ENCODE measurements at places on chromosomes 5 and 9.

- no peak for DNase-seq
These were observed 121.2 kb upstream of the MAP1B start for GRCh38 chr5:71986101-71986500.

DNA sequence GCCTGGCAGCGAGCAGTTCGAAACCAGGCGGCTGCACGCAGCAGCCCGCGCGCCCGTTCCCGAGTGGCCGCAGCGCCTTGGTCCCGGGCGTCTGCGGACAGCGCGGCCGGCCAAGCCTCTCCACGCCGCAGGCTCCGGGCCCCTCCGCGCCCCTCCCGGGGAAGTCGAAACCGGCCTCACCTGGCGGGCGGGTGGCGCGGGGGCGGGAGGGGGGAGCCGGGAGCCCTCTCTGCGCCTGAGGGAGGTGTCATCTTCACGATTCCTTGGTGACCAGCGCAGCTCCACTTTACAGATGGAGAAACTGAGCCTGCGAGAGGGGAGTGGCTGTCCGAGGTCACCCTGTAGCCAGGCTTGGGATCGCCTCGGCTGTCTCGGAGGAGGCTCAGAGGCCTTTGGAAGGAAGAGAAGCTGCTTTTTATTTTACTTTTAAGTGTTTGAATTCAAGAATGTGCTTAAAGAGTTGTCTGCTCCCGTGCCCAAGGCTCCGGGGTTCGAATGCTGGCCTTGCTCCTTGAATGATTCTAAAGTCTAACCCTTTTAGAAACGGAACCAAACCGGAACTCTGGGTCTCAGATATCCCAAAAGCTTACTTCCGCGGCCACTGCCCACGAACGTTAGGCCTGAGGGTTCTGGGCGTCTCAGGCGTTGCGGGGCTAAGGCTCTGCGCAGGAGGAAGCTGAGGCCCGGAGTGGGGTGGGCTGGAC lies 662 bp downstream of the SUSD3 start:
- DNase-seq = no peak

DNA sequence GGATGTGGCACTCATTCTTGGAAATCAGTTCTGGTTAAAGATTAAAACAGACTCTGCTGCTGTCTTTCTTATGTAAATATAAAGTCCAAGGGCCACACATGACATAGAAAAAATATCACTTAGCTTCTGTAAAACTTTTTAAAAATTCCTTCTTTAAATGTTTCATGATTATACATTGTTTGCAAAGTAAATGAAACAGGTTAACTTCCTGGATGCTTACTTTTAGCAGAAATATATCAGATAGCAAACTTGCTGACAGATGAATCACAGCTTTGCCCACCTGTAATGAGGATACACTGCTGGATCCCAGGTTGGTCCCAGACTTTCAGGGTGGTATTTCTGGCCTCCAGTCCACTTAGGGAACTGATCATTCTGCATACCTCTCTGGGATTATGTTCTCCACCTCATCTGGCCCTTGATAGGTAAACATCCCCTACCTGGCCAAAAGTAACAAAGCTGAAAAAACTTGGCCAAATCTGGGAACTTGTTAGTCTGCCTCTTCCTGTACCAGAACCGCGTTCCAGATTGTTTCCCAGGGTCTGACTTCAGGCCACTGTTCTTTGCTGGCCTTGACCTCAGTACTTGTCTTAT lies 340.5 kb downstream of the ADGRV1 start:
- DNase-seq = no peak

- no peak for DNase-seq
These were observed 247.2 kb upstream of the EFNA5 start for GRCh38 chr5:107917983-107918382.

DNA sequence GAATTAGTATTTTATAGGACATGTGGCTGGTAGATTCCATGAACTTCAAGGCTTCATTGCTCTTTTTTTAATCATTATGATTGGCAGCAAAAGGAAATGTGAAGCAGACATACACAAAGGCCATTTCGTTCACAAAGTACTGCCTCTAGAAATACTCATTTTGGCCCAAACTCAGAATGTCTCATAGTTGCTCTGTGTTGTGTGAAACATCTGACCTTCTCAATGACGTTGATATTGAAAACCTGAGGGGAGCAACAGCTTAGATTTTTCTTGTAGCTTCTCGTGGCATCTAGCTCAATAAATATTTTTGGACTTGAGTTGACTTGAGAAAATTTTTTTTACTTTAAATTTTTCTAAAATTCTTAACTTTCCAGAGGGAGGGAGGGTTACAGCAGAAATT lies 12.4 kb downstream of the KCNV2 start:
- no peak for DNase-seq

DNA sequence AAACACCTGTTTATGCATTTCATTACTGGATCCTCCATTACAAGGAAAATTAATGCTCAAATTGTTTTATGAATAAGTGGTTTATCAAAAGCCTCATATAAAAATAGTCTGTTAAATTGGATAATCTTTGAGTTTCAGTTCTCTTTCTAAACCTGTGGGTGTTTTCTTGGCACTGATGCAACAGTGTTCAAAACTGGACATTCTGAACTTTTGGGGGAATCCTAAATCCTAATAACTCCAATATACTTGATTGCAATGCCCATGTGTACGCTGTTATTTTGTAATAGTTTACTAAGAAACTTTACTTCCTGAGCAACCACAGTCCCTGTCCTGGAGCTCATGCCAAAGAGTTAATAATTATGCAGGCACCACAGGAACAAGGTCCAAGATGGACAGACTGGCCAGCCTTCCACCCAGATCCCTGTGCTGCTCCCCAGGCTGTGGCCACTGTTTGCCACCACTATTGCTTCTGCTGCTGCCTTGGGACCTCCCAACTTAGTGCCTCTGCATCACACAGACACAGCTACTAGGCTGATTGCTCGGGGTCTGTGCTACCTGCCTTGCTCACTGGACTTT lies 14.0 kb downstream of the IRGM start:
- DNase-seq = no peak

DNA sequence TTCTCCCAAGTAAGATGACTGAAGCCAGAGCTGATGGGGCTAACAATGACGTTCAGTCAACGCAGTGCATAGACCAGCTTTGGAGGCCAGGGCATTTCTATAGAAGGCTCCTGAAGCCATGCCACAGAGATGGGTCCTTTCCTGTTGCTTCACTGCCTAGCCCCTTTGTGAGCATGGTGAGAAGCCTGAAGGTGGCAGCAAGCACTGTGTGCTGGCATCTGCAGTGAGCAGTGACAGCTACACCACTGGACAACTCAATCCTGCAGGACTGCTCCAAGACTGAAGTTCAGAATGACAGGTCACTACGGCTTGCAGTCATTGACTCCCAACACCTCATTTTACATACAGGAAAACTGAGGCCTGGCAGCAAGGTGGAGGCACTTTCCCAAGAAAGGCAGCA lies 229.0 kb downstream of the TSSK1B start:
- no peak for DNase-seq

- no peak for DNase-seq
These were observed 1.7 kb downstream of the PRDM6 start for GRCh38 chr5:123090661-123091297.

GRCh38 chr9:32882705-32883104 lies 99.4 kb downstream of the TMEM215 start:
- no peak for DNase-seq

DNA sequence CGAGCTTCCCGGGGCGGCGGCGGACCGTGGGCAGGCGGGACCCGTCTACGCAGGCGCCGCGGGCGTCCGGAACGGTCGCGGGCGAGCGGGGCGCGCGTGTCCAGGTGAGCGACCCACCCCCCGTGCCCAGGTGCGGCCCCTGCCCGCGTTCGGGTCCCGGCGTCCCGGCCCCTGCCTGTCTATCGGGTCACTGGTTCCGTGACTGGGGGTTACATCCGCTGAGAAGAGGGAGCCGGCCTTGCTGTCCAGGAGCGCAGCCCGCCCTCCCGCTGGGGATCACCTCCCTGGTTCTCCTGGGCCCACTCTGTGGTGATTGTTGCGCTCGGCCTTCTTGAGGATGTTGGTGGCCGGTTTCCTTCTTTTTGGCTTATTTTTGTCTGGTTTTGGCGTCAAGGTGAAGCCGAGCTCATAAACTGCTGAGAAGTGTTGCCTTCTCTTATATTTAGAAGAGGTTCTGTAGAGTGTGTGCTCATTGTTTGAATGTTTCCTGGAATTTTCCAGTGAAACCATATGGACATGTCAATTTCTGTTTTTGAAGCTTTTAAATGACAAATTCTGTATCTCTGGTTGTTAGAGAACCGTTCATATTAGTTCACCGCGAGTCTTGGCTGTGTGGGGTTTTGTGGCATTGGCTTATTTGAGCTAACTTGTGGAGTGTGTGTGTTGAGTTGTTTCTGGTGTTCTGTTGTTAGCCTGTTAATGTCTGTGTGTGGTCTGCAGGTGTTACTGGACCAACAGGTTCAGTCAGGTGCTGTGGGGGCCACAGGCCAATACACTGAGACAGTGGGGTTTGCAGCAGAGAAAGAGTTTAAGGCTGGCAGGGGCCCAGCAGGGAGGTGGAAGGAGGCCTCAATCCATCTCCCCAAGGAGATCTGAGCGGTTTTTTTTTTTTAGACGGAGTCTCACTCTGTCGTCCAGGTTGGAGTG lies 621 bp downstream of the CEP72 start:
- peak; percentile 4 for DNase-seq

DNA sequence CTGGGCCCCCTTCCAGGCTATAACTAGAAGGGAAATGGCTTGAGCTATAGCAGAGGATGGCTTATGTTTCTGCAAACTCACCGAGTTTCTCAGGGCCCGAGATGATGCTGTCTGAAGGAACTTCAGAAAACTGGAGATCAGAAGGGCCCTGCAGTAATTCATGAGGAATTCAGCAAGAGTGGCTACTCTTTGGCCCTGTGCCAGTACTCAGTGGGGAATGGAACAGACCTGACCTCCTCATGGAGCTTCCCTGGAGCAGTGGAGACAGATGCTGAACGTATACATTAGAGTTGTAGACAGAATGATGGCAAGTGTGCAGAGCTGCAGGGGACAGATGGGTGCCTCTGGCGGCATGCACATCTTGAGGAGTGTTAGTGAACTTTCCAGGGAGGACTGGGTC lies 17.3 kb upstream of the SMIM32 start:
- no peak for DNase-seq

GRCh38 chr5:139212486-139212885 lies 14.3 kb upstream of the SIL1 start:
- DNase-seq = no peak

DNA sequence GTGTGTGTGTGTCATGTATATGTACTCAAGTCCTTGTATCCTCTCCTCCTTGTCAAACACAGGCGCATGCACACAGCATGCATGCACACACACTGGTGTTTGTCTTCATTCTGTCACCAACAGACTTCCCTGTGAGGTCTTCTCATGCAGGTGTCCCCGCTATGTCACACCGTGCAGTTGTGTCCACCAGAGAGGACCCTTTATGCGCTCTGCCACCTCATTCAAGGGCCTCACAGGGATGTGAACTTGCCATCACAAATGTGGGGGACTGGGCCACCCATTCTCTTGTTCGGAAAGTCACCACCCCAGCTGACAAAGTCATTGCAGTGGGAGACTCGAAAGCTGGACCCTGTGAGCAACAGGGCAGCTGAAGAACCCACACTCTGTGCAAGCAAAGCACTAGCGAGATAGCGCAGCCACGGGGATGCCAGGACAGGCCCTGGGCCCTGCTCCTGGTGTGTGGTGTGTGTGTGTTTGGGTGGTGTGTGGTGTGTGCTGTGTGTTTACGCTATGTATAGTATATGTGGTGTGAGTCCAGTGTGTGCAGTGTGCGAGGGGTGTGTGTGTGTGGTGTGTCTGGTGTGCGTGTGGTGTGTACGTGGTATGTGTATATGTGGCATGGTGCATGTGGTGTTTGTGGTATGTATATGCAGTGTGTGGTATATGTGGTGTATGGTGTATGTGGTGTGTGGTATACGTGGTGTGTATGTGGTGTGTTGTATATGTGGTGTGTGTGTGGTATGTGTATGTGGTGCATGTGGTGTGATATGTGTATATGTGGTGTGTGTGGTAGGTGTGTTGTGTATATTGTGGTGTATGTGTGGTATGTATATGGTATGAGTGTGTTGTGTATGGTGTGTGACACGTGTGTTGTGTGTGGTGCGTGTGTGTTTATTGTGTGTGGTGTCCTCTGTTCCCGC lies 30.9 kb upstream of the NXNL2 start:
- no peak for DNase-seq

- peak; percentile 80 for DNase-seq
These were observed 87.6 kb downstream of the MAP1B start for GRCh38 chr5:72194846-72195245.

GRCh38 chr5:111229871-111230810 lies 6.0 kb downstream of the CAMK4 start:
- DNase-seq = no peak

GRCh38 chr5:6361101-6361500 lies 17.2 kb downstream of the MED10 start:
- no peak for DNase-seq

DNA sequence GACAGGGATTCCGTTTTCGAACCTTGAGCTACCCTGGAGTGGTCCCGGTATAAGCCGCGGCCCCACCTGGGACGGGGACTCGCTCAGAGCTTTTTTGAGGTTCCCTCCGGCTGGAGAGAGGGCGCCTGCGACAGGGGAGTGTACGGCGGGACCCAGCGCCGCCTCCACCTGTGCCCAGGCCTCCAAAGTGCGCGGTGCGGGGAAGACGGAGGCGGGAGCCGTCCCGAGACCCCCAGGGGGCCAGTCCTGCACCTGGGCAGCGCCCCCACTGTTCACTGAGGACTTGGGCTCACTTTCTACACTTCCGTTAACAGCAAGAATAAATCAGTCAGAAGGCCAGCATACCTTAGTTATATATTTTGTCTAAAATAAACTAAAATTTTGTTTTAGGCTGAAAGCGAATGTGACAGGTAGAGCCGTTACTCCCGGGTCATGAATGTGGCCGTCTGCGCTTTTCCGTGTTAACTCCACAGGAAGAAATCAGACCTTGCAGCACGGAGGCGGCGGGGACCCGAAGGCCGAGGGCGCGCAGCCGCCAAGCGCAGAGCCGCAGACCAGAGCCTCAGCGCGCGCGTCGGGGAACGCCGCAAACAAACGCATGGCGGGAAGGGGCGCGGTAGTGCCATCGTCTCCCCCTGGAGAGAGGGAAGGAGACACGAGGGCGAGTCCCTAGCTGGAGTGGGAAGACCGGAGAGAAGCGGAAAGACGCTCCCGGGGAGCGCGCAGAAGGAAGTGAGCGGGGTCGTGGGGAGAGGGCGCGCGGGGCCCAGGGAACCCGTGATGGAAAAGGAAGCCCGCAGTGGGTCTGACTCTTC lies 14.1 kb downstream of the TRIM7 start:
- no peak for DNase-seq

- DNase-seq = no peak
These were observed 9.6 kb upstream of the CCDC112 start for GRCh38 chr5:115306011-115306536.

DNA sequence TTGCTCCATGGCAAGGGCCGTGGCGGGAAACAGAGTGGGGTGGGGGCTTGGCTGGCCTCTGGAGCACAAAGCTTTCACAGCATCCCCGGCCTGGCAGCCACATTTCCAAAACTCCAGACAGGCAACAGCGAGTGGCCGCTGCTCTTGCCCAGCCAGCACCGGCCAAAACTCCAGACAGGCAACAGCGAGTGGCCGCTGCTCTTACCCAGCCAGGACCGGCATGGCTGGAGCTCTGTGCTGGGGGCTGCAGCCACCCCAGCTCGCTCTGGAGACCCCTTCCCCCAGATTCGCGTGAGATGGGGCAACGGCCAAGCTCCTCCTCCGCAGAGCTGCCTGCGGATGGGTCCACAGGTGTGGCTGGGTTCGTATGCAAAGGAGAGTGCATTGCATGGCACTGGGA lies 98.5 kb downstream of the COL5A1 start:
- DNase-seq = no peak
